ENCODE measurements at places on chromosomes 16 and 17. TPM values are rescaled to one million over a fixed set of nuclear protein-coding genes. Genes with fewer than 3 reads are reported as not detected.

Gene ZNF629
- 27.2 TPM for total RNA-seq

Gene GAS7
- total RNA-seq, result 18.4 TPM

Gene ACSM2A
- not detected for total RNA-seq

Gene C17orf50
- not detected for total RNA-seq

Gene KCNJ2
- not detected for total RNA-seq

Gene ZNF821
- 13.2 TPM for total RNA-seq

Gene CTRL
- total RNA-seq, result 0.91 TPM

Gene GHDC
- 9.1 TPM for total RNA-seq

Gene TMEM219
- 119 TPM for total RNA-seq

Gene AIPL1
- total RNA-seq, result not detected

Data from osteocyte (in vitro differentiated cells).